ENCODE measurements at places on chromosomes 16 and 17.

GRCh38 chr17:66573078-66573477 lies 261.8 kb upstream of the CACNG5 start:
- DNase-seq: no peak

GRCh38 chr16:84818989-84819643 lies 669 bp upstream of the CRISPLD2 start:
- no peak for DNase-seq

DNA sequence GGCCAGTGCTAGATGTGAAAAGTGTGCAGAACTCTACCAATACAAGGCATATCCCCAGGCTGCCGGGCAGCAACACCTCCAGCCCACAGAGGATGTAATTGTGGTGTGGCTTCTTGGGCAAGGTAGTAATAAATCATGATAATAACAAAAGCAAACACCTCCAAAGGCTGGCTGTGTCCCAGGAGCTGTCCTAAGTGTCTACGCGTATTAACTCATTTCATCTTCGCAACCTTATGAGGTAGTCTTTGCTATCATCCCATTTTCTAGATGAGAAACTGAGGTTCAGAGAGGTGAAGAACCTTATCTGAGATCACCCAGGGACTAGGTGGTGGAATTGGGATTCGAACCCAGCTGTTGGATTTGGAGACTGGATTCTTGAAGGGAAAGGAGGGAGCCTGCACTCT lies 5.3 kb downstream of the PDK2 start:
- DNase-seq: no peak

DNA sequence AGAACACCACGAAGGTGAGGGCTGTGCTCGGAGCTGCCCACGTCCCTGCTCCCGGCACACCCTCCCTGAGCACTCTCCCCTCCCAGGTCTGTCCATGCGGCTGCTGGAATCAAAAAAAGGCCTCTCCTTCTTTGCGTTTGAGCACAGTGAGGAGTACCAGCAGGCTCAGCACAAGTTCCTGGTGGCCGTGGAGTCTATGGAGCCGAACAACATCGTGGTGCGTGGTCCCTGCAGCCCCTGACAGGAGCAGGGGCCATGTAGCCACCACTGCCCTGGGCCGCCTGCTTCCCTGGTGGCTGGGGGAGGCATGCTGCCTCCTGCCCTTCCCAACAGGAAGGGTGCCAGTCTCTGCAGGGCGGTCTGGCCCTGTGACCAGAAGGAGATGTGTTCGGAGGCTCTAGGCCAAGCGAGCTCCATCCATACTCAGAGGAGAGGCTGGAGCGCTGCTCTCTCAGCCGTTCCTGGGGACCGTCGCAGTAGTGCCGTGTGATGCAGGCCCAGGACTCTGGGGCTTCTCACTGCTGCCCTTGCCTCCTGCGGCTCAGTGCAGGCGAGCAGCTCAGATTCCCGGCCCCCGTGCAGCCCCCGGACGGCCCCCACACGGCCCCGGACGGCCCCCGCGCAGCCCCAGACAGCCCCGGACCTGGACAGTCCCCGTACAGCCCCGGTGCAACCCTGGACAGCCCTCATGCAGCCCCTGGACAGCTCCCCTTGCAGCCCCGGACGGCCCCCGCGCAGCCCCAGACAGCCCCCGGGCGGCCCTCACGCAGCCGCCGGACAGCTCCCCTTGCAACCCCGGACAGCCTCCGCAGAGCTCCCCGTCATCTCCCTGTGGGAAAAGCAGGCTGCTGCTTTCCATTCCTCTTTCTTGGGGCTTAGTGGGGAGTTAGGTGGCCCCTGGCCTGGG lies 20.5 kb downstream of the TCF25 start:
- no peak for DNase-seq

DNA sequence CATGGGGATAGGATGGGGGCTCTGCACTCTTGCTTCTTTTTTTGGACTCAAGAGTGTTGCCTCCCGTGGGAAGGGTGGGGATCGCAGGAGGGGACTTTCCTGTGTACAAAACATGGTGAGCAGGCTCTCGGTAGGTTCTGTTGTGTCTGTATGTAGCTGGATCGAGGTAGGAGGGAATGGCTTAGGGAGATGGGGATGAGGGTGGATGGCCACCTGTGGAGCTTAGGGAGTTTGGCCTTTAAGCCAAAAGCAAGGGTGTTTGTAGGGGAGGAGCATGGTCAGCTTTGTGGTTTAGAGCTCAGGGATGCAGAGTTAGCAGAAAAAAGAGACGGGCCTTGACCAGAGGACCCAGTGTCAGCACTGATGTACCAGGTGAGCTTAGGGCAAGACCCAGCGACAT lies 11.0 kb upstream of the EDC4 start:
- DNase-seq: no peak

GRCh38 chr17:32484628-32485027 lies 2.2 kb upstream of the CDK5R1 start:
- DNase-seq: no peak

DNA sequence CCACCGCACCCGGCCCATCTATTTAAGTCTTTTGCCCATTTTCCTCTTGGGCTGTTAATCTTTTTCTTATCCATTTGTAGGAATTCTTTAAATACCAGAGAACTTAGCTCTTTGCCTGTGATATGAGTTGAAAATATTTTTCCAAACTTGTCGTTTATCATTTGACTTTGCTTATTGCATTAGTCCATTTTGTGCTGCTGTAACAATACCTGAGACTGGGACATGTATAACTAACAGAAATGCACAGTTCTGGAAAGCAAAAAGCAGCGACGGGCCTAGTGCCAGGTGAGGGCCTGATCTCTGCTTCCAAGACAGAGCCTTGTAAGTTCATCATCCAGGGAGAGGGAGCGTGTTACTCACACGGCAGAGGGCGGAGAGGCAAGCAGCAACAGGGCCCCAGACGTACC lies 25.6 kb upstream of the BHLHA9 start:
- no peak for DNase-seq

DNA sequence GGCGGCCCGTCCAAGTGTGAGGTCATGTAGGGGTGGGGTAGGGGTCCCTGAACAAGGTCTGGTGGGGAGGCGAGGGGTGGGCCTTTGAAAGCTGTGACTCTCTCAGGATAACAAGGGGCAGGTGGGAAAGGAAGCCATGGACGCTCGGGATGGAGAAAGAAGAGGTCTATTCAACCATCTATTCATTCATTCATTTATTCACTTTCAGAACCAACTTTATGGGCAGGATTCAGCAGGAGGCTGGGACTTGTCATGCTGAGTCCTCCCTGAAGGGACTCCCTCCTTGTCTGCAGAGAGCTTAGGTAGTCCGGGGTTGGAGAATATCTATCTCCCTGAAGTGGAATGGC lies 8.6 kb upstream of the CD300A start:
- no peak for DNase-seq

DNA sequence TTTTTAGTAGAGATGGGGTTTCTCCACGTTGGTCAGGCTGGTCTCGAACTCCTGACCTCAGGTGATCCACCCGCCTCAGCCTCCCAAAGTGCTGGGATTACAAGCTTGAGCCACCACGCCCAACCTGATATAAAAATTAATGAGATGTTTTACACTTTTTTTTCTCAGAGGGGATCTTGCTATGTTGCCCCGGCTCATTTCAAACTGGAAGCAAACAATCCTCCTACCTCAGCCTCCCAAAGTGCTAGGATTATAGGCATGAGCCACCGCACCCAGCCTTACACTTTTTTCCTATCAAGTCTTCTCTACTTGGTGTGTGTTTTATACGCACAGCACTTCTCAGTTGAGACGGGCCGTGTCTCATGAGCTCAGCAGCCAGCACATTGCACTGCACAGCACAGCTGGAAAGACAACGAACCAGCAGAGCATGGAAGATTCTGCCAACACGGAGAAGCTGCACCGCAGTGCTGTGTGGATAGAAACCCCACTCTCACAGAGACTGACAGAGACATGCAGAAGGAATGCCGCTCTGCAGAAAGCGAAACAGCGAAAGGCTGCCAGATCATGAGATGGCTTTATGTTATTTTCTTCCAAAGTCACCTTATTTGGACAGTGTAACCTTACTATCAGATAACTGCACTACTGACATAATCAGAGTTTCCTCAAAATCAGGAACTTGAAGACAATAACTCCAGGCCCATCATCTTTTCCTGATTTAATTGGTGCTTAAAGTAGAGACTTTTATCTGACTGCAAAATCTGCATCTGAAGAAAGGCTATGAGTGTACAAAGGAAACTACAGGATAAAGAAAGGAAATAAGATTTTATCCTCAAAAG lies 6.5 kb upstream of the QRICH2 start:
- no peak for DNase-seq

DNA sequence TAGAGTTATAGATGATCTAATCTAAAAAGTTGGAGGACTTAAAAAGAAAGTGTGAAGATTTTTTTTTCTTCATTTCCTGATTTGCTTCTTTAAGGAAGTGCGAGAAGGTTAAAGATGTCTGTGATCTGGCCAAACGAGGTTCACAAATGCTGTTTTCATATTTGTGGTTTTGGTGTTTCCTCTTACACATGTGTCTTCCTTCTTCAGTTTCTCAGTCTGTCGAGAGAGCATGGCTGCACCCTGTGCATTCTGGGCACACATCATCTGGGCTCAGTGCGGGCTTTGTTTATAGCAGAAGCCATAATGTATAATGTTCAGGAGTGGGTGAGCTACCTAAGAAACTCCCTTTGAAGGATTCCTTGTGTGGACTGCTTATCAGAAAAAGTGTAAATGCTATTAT lies 260.4 kb upstream of the TBX2 start:
- no peak for DNase-seq

DNA sequence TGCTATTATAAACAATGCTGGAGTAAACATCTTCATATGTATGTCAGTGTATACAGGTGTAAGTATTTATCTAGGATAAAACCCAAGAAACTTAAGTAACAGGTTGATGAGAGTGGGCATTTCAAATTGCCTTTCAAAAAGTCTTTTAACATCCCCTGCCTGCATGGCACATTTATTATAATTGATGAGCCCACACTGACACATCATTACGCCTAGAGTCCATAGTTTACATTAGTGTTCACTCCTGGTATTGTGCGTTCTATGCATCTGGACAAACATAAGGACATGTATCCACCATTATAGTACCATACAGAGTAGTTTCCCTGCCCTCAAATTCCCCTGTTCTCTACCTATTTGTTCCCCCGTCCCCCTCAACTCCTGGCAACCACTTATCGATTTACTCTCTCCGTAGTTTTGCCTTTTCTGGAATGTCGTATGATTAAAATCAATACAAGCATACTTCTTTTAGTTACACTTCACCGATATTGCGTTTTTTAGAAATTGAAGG lies 53.7 kb downstream of the NACA2 start:
- no peak for DNase-seq

GRCh38 chr17:77462553-77463497 lies 322.1 kb downstream of the SEC14L1 start:
- DNase-seq: no peak

All from NCI-H446 treated with DMSO at 0.1 percent for 48 hours (cell line).